ENCODE measurements at places on chromosomes 1 and 21.

DNA sequence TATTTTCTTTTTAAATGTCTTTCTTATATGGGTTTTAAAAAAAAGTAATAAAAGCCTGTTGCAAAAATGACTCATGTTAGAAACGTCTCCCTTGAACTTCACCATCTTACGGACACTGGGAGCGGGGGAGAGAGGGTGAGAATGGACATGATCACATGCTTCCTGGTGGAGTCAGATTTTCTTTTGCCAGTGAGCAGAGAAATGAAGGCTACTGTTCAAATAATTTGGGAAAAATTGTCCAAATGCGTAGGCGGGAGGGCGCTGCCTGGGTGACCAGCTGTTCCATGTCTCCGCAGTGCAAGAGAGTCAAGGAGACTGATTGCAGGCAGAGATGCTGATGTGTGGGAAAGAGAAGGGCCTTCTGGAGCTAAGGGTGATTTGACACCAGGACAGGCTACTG, 23.1 kb downstream of the EIF2D start:
- no peak for DNase-seq

DNA sequence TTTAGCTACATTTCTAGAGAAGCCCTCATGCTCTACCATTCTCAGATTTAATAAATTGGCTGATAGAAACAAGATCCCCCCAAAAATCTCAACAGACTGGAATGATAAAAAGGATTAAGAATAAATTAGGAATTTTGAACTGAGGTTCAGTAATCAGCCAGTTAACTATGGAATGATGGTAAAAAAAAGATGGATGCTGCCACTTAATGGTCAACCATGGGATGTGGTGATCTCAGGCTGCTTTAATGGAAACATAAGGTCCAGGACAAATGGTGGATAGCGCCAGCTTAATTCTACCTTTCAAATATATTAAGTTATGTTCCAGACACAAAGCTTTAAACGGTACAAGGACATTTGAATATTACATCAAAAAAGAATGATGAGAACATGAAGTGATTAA, 49.9 kb downstream of the CCN1 start:
- DNase-seq = no peak

DNA sequence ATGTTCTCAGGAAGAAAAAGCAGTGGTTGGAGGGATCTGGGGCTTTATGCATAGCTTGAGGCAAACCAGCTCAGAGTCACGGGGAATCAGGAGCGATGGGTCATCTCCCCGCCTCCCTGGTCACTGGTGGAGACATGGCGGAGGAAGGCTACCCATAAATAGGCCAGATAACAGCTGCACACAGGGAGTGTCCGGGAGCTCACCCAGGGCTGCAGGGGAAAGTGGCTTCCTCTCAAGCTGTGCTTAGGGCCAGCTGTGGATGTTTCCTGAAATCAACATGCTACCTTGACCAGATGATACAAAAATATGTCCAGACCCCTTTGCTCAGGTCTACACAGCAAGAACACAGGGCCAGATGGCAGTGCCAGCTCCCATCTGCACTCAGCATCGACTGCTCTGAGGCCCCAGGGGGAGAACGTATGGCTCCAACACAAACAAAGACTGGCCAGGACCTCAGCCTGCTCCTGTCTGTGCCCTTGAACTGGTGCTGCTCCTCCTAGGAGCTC, 27.1 kb upstream of the RERE start:
- DNase-seq = no peak

- no peak for DNase-seq
Measured at GRCh38 chr1:114314098-114314497, 160.4 kb upstream of the SYT6 start.

DNA sequence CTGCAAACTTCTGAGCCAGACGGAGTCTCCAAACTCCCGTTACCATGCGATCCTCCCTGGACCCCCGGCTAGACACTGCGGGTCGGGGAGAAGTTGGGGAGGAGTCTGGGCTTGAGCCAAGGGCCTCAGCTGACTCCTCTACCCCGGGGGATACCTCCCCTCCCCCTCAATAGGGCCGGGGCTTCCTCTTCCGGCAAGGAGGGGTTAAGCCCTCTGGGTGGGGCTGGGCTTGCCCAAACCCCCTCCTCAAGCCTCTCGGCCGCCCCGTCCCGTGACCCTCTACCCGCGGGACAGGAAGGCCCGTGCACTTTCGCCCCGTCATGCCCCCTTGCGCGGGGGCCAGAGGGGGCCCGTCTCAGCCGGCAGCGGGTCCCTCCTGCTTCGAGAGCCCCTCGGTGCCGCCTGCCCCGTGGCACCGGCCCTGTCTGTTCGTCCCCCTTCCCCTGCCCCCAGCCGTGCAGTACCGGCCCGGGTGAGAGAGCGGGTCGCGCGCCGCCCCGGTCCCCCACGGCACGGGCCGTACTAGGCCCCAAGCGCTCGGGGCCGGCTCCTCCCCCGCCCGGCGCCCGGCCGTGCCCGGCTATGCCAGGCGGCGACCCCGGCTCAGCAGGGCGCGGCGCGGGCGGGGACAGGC, 652 bp downstream of the ARL8A start:
- no peak for DNase-seq

DNA sequence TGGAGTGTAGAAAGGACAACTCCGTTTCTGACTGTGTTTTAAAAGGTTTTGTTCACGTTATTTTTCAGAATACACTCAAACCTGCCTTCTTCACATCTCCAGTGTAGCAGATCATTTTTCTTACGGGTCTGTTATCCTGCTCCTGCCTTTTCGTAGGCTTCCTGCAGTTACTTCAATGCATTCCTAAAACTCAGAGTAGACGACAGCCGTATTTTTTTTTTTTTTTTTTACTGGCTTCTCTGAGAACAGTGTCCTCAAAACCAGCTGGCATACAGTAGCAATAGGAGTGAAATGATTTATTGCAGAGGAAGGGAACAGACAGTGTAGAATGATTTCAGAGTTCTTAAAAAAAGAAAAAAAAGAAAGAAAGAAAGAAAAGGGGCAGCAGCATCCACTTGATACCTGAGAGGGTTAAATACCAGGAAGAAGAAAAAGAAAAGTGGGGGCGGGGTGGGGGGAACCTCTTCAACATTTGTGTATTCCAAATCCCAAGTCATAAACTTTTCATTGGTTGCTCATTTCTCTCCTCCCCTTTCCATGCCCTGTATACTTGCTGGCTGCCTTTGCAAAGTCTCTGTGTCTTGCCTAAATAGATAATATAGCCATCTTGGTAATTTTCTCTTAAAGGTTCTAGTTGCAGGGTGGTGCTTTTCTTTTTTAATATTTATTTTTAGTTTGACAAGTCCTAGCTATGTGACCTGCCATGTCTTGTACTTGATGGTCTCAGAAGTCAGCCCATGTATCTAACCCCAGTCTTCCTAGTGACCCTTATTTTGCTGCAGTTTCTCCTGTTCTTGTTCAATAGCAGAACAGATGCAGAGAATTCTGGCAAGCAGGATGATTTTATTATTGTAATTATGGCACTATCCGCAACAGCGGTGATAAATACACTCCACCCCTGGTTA, 2.8 kb downstream of the TGFB2 start:
- DNase-seq = no peak

DNA sequence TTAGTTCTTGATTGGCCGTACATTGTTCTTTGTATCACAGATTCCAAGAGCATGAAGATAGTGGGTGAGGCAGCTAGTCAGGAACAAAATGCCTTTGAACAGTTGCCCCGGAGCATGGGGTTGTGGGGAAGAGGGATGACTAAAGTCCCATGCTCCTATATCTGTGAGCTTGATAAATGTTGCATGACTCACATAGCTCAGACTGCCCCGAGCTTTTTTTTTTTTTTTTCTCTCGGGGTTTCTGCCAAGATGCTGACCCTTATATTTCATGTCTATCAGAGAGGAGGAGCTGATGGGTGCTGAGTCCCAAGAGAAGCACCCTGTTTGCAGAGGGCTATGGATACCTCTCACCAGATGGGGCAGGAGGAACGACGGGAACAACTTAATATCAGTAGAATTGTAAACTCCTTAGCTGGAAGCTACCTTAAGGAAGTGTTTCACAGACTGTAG, 40.6 kb downstream of the SRRM1 start:
- no peak for DNase-seq

DNA sequence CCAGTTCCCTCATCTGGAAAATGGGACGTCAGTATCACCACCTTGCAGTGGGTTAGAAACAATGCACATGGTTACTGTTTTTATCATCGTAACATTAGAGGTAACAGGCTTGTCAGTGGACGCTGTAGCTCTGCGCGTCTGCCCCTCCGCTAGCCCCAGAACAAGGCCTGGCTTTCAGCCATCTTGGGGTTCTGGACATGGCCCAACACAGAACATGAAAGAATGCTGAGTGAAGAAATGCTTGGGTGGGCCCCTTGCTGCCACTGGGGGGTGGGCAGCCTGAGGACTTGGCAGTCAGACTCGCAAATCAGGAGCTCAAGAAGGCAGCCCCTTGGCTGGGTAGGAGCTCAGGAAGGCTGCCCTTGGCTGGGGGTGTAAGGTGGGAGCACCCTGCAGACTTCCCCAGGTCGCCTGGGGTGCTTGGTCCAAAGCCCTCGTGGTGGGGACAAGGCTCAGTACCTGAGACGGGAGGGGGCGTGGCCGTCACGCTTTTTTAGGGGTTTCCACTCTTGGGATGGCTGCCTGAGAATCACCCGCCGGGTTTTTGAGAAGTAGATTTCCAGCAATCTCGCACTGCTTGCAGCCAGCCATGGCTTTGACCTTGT, 51.7 kb downstream of the SLC37A1 start:
- no peak for DNase-seq

DNA sequence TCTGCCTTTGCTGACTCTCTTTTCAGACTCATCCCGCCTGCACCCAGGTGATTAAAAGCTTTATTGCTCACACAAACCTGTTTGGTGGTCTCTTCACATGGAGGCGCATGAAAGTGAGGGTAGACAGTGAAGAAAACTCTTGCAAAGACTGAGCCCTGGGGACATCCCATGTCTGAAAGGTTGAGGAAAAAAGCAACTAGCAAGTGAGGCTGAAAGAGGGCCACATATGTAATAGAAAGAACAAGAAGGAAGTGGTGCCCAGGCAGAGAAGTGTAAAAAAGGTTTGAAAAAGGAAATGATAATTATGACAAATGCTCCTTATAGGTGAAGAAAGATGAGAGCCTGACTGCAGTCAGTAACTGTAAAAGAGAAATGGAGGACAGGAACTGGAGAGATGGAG, 115.9 kb upstream of the NEK7 start:
- DNase-seq = no peak

GRCh38 chr1:15128520-15129313, 24.8 kb upstream of the TMEM51 start:
- DNase-seq = peak; percentile 75

- DNase-seq = no peak
Measured at GRCh38 chr1:80202118-80202517, 1195.6 kb upstream of the ADGRL4 start.

- DNase-seq = no peak
Measured at GRCh38 chr1:6859415-6860343, 74.4 kb downstream of the CAMTA1 start.

- no peak for DNase-seq
Measured at GRCh38 chr1:40784771-40785151, 1.2 kb downstream of the KCNQ4 start.

DNA sequence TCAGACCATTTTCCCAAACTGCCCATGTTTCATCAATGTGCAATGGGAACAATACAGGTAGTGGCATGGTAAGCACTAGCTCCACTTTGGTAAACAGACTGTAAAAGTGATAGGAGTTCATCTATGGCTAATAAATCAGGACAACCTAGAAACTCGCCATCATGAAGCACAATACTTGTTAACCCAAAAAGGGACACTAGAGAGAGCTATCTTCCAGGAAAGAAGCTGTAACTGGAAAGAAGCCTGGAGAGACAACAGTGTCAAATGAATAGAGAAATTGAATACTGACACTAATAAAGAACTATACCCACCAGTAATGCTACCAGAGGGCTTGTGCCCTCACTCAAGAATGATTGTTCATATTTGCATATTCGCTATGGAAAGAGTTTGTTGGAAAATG, 164.7 kb upstream of the RGS18 start:
- DNase-seq = no peak

GRCh38 chr1:117167402-117167801, 43.3 kb downstream of the VTCN1 start:
- DNase-seq = no peak

GRCh38 chr1:12078938-12079861, 16.1 kb downstream of the TNFRSF8 start:
- peak; percentile 64 for DNase-seq

GRCh38 chr21:34688145-34688544, 19.4 kb downstream of the CLIC6 start:
- DNase-seq = no peak

GRCh38 chr1:39269791-39270342, 65.4 kb downstream of the MACF1 start:
- no peak for DNase-seq

GRCh38 chr1:206967096-206967849, 3.0 kb downstream of the FCAMR start:
- DNase-seq = no peak

GRCh38 chr1:197958438-197959305, 41.5 kb downstream of the LHX9 start:
- no peak for DNase-seq
